ENCODE measurements at places on chromosomes 16 and 17. TPM values are rescaled to one million over a fixed set of nuclear protein-coding genes. Genes with fewer than 3 reads are reported as not detected.

Gene FKBP10
- total RNA-seq = 8.4 TPM

Gene ZNF385C
- 0.49 TPM for total RNA-seq

Gene ARHGAP44
- total RNA-seq = 14.8 TPM

Gene CCL17
- not detected for total RNA-seq

Gene KRT32
- not detected for total RNA-seq

Gene KRTAP4-5
- not detected for total RNA-seq

Gene EFNB3
- total RNA-seq = 24.3 TPM

Gene SULT1A4
- total RNA-seq = 2.0 TPM

Gene USP43
- total RNA-seq = 7.1 TPM

Gene SHMT1
- total RNA-seq = 3.0 TPM

Gene WFDC1
- total RNA-seq = 0.49 TPM

Gene SEPHS2
- total RNA-seq = 12.0 TPM

Gene EPX
- total RNA-seq = not detected

Gene NEUROD2
- total RNA-seq = 74.5 TPM

Gene ARRB2
- total RNA-seq = 13.3 TPM

Gene PLA2G10
- total RNA-seq = not detected

Gene CDH16
- not detected for total RNA-seq

Gene IRX5
- not detected for total RNA-seq

Gene TMIGD1
- total RNA-seq = not detected

Gene ADAD2
- not detected for total RNA-seq

Gene SLC13A2
- total RNA-seq = not detected

Gene TBC1D28
- not detected for total RNA-seq

Gene CARD14
- total RNA-seq = 0.74 TPM

Gene TOX3
- 17.0 TPM for total RNA-seq

Gene SLFN14
- total RNA-seq = 0.25 TPM

Gene ADAT1
- 40.3 TPM for total RNA-seq

Gene GINS2
- total RNA-seq = 3.4 TPM

Gene KCNH6
- total RNA-seq = 0.25 TPM

Gene NAGS
- total RNA-seq = 0.25 TPM

Gene SPNS3
- under 0.01 TPM for total RNA-seq

Gene RGS9
- 13.8 TPM for total RNA-seq

Gene PDPK1
- total RNA-seq = 29.3 TPM

Gene ITGAL
- total RNA-seq = 1.2 TPM

Gene SLC7A5
- 21.1 TPM for total RNA-seq

Gene SLC5A10
- not detected for total RNA-seq

Gene SLC4A1
- total RNA-seq = 5.2 TPM

Gene C1QTNF1
- total RNA-seq = 0.98 TPM

Gene G6PC1
- not detected for total RNA-seq

Gene SYCE1L
- total RNA-seq = 0.25 TPM

Gene GPR179
- 0.74 TPM for total RNA-seq

Gene SMIM36
- not detected for total RNA-seq

Gene NUPR1
- 0.25 TPM for total RNA-seq

Gene ADORA2B
- 3.9 TPM for total RNA-seq

Gene TNFRSF17
- total RNA-seq = not detected

Gene NGFR
- total RNA-seq = 3.0 TPM

Gene SLC5A11
- not detected for total RNA-seq

Gene KCNH4
- total RNA-seq = 0.74 TPM

Gene NKD1
- total RNA-seq = 1.5 TPM

Gene MYH1
- total RNA-seq = not detected

Gene ALDH3A1
- total RNA-seq = 0.49 TPM

Gene KRT28
- total RNA-seq = 0.25 TPM

Gene TBC1D3I
- 0.49 TPM for total RNA-seq

Gene PDE6G
- not detected for total RNA-seq

Measured in temporal lobe (tissue), 4 donors.